Left ventricle myocardium superior (tissue), 1 donor: ENCODE measurements at places on chromosomes 1 and 21.

DNA sequence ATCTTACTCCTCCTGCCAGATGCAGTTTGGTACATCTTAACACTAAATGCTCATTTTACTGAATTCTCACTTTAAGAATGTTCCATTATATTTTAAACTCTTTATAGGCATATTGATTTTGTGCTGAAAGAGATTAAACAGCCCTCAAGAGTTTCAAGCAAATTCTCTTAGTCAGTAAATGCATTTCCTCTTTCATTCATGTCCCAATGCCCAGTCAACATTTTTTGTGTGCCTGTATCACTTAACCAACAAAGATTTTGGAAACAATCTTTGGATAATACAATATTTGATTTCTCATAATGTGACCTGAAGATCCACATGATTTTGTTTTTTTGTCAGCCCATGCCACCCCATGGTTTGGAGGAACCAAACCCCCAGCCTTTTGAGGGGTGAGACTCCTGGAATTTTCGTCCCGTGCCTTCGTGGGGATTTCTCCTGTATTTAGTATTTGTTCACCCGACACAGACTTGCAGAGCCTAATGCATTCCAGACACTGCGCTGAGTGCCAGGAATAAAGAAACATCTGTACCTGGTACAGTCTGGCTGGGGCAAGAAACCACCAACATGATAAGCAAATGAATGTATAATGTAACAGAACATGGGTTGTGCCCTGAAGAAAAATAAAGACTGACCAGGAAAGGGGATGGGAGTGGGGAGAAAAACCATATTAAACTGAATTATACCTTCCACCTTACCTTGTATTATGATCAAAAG is 47.1 kb upstream of the ETS2 start:
- no peak for DNase-seq

- no peak for DNase-seq
Observed at GRCh38 chr21:34524646-34525601, 12.9 kb upstream of the KCNE1 start.

- DNase-seq = peak; percentile 44
Observed at GRCh38 chr21:28215214-28215954, 777.3 kb downstream of the LTN1 start.

DNA sequence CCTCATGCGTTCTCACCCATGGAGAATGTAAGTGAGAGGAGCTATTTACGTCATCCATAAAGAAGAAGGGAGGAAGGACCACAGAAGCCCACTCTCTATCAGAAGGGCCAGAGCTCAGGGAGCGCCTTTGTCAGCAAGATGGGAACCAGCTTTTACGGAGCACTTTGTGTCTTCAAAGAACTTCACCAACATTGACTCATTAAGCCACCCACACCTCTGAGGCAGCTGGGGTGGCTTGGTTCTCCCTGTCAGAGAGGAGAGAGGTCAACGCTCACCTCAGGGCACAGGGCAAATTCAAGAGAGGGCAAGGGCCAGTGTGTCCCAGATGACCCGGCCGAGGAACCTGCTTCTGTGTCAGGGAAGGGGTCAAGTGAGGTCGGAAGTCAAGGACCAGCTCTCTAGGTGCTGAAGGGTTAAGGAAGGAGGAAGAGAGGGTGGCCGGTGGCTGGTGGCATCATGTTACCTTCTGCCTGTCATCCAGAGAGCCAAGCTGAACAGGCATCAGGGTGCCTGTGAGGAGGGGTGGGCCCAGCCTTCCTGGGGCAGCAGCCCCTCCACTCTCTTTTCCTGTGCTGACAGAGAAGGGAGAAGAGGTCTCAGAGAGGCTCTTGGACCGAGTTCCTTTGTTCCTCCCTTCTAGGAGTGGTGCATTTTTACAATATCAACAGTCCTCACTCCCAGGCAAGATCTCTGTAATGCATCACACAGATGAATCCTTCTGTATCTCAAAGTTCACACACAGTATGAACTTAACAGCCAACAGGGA is 109.0 kb downstream of the ETS2 start:
- no peak for DNase-seq

DNA sequence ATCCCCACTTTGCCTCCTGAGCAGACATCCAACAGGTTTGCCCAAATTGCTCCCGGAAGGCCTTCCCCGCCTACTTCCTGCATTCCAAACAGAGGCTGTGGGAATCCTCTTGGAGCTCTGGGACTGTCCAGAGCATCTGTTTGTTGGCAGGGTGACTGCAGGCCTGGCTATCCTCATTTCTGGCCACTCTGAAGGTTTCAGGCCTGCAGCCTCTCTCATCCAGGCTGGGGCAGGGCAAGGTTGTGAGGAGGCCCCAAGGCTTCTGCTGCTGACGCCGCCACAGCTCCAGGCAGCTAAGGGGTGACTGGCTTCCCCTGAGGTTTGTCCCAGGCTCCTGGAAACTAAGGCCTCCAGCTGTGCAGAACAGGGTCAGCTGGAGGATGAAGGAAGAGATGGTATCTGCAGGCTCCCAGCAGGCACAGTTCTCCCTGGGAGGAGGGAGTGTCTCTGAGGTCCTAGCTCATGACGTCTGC is 11.3 kb downstream of the CDK18 start:
- DNase-seq = peak; percentile 74

DNA sequence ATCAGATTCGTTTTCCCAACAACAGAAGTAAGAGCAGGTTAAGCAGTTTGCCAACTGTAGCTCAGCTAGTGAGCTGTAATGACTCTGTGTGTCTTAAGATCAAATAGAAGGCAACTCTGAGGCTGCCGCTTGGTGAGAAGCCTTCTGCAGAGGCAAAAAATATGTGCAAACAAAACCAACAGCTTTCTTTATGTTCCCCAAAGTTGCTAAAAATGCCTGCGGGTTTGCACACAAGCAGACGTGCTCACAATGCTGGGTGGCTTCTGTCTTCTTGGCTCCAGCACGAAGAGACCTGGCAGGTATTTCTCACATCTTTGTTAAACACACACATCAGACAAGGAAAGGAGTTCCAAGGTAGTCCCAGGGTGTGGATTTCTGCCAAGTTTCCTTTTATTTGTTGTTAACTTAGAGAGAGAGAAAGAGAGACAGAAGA is 158.9 kb upstream of the JUN start:
- DNase-seq = no peak

DNA sequence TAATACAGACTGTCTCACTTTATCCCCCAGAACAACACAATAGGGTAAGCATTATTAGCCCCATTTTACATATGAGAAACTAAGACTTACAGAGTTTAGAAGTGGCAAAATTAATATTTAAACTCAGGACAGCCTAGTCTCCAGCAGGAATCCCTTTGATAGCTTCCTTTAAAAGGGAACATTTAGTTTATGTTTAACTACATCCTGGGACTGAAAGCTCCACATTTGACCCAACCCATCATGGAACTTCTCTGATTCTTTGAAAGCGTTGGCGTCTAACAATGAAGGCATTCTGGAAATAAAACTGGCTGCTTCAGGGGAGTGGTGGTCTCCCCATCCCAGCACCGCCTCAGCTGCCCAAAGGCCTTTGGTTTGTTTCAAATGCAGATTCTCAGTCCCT is 250.6 kb upstream of the NFIA start:
- no peak for DNase-seq

GRCh38 chr1:156233426-156234127 is 8.4 kb upstream of the BGLAP start:
- no peak for DNase-seq

GRCh38 chr1:29849038-29849750 is 612.9 kb downstream of the PTPRU start:
- no peak for DNase-seq

DNA sequence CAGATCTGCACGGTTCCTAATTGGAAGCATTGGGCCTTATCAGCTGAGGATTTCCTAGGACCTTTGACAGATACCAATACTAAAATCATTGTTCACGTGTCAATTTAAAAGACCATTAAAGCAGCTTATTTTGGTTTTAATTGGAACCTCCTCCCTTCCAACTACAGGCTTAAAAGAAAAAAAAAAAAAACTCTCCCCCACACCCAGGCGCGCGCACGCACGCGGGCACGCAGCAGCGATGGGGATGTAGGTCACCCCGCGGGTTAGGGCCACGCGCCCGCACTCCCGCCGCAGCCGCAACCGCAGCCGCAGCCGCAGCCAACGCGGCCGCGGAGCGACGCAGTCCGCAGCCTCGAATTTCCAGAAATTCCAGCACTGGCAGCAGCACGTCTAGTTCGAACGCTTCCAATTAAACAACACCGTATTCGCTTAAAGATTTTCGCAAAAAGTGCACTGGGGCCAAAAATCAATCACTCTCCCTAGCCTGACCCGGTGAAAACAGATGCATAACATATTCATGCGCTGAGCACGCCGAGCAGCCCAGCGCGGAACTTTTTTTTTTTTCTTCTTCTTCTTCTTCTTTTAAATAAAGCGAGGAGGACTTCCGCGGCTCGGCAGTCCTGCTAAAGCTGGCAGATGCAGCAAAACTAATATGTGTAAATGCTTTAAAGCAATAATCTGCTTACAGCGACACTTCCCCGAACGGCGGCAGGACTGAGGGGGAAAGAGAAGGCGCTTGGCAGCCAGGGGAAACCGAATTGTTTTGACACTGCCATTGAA is 13.3 kb upstream of the BARHL2 start:
- DNase-seq = no peak

DNA sequence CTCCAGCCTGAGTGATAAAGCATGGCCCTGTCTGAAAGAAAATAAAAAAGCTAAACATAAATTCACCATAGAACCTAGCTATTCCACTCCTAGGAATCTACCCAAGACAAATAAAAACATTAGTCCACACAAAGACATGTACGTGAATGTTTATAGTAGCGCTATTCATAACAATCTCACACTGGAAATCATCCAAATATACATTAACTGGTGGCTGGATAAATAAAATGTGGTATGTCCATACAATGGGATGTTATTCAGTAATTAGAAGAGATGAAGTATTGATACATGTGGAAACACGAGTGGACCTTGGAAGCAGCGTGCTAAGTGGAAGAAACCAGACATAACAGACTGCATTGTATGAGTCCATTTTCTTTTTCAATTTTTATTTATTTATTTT is 29.7 kb downstream of the RIPPLY3 start:
- DNase-seq = no peak

GRCh38 chr1:77571642-77572041 is 110.8 kb downstream of the ZZZ3 start:
- no peak for DNase-seq

DNA sequence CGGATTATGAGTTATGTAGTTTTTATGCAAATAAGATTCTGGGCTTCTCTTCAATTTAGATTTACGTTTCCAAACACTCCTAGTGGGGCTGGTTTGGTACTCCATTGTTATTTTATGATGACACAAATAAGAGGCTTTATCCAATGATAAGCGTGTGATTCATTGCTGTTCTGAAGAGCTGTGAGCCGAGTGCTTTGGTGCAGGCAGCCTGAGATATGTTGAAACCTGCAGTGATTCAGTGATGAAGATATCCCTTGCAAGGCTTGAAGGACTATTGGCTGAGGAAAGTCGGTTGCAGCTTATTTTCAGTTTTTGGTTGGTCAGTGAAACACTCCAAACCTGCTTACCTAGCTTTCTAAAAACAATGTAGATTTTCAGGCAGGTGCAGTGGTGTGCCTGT is 112.2 kb downstream of the RYR2 start:
- DNase-seq = no peak

GRCh38 chr1:84347271-84347931 is 45.9 kb downstream of the SAMD13 start:
- no peak for DNase-seq

- no peak for DNase-seq
Observed at GRCh38 chr1:75469586-75470173, 141.2 kb downstream of the SLC44A5 start.
